ENCODE measurements at places on chromosomes 11 and 22.

DNA sequence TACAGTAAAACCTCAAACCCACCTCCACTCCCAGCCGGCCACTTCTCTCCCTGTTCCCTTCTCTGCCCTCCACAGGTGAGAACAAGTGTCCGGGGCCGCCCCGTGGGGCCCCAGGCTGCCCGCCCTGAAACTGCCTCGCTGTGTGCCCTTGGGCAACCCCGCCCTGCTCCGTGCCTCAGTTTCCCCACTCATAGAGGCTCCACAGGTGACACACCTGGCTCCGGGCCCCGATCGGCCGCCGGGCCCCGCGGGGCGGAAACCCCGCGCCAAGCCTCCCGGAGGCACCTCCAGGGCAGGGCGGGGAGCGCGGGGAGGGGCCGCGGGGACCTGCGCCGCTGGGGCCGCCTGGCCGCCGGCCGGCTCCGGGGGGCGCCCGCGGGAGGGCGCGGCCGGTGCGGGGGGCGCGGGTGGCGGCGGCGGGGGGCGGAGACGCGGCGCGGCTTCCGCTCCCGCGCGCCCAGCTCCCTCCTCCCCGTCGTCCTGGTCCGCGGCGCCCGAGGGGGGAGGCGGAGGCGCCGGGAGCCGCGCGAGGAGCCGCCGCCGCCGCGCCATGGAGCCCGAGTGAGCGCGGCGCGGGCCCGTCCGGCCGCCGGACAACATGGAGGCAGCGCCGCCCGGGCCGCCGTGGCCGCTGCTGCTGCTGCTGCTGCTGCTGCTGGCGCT is at the start of gene LRP5:
Gene LRP5 (plus strand): TSS at position 475 of the 663 bp plus-strand sequence. CDS start 124 bp downstream, at position 599.
- DNase-seq, result no peak

DNA sequence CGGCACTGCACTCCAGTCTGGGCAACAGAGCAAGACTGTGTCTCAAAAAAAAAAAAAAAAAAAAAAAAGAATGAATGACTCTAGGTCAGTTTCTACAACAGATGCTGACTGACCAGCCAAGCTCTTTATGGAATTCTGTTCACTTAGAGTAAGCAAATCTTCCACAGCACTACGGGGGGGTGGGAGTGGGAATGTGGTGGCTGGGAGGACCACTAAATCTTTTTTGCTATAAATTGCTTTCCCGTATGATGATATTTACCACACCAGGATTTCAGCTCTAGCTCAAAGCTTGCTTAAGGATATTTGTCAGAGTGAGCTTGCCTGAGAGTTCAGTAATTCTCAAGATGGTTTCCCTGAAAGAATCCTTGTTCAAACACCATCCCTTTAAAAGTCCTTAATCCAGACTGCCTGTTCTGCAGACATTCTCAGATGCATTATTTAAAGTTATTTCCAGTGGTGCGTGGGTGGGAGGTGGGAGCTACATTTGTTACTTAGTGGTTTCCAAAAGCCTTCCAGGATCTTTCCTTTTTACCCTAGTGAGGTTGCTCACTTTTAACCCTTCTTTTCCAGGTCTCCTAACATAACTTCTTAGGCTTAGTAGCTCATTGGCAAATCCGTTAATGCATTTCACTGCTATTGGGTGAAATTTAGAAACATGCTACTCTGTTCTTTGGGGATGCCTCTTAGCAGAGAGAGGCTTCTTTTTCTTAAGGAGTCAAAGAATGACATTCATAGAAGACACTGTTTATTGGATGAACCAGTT is 65.9 kb downstream of the UBASH3B start:
- no peak for DNase-seq

- DNase-seq, result no peak
Observed at GRCh38 chr11:126090452-126090851, 27.8 kb upstream of the CDON start.

DNA sequence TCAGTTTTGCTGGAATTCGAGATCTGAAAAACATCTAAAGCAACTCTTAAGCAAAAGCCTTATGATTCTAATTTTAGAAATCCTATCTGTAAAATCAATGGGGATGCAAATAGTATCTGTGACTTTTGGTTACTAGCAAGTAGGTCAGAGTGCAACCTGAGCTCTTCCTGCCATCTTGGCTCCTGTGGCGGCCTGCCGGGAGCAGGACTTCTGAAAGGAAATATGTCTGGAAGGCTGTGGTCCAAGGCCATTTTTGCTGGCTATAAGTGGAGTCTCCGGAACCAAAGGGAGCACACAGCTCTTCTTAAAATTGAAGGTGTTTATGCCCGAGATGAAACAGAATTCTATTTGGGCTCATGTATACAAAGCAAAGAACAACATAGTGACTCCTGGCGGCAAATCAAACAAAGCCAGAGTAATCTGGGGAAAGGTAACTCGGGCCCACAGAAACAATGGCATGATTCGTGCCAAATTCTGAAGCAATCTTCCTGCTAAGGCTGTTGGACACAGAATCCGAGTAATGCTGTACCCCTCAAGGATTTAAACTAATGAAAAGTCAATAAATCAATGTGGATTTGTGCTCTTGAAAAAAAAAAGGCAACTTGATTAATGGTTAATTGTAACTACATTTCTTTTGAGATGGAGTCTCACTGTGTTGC is 1.7 kb downstream of the SAMM50 start:
- no peak for DNase-seq

DNA sequence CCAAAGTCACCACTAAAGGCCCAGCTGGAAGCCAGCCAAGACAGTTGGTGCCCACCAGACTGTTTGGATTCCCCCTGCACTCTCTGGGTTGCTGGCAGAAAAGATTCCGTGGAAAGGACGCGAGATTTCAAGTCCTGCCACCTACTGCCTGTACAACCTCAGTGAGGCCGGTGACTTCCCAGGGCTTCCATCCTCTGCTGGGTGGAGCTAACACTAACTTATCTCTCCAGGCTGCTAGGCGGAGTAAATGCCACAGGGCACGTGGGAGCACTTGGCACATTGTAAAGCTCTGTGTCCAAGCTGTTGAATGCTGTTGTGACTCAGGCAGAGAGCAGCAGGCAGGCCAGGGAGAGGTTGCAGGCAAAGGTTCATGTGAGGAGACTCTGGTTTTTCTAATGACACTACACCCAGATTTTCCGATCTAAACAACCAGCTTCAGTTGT is 50.9 kb upstream of the CDON start:
- no peak for DNase-seq

- DNase-seq, result no peak
Observed at GRCh38 chr11:133957900-133958299, 1.1 kb upstream of the IGSF9B start.

GRCh38 chr11:86068138-86068871 is 579 bp downstream of the PICALM start:
- DNase-seq, result peak; percentile 36

DNA sequence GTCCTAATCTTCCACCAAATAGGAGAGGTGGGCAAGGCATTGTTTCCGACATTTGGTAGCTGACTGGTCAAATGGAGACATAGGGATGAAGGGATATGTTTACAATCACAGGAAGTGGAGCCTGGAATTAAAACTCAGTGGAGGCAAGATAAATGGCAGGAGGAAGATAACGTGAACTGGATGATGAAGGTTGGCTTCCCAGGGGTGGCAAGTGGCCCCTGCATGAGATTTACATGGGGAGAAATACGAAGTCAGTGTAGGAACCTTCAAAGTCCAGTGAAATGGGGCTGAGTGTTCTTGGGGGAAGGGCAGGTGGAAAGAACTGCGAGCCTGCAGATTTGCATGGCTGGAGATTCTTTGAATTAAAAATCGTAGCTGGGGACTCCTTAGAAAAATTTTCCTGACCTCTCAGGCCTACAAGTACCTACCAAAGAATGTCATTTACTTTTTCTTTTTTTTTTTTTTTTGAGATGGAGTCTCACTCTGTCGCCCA is 724 bp upstream of the FOXRED2 start:
- DNase-seq, result no peak

All from T-helper 1 cell (primary cell).